Prostate gland (tissue), 2 donors: ENCODE measurements at places on chromosomes 1 and 21.
A peak's percentile ranks its signal among the peaks of the same experiment; 100 is the strongest.

- no peak for DNase-seq
These were observed 166.6 kb downstream of the DYRK1A start for GRCh38 chr21:37532868-37533780.

DNA sequence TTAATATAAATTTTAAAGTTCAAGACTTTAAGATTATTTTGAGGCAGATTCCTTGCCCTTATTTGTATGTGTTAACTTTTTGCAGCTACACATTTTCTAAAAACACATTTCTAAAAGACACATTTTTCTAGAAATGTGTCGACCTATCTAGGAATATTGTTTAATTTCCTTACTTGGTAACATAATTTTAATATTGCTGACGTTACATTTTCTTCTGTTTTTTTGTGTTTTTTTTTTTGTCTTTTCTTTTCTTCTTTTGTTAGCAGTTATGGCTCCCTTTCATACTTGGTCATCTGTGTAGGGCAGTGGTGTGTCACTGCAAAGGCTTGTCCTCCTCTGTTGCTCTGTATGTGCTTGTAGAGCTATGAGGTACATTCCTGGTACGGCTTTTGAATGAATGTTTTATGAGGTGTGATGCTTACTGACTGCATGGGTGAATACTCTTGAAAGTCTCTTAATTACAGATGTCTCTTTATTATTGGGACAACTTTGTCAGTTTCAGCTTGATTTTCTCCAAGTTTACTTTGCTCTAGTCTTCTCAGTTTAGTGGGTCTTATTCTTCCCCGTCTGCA is 30.1 kb downstream of the LRRC8D start:
- DNase-seq = no peak

DNA sequence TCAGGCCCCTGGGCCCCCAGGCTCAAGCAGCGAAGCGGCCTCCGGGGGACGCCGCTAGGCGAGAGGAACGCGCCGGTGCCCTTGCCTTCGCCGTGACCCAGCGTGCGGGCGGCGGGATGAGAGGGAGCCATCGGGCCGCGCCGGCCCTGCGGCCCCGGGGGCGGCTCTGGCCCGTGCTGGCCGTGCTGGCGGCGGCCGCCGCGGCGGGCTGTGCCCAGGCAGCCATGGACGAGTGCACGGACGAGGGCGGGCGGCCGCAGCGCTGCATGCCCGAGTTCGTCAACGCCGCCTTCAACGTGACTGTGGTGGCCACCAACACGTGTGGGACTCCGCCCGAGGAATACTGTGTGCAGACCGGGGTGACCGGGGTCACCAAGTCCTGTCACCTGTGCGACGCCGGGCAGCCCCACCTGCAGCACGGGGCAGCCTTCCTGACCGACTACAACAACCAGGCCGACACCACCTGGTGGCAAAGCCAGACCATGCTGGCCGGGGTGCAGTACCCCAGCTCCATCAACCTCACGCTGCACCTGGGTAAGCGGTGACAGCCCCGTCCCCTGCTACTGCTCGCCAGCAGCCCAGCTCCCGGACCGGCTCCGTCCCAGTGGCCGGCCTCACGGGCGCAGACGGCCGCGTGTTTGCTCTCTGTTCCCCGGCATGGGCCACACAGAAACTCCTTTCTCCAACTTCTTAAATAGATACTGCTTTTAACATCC is 539 bp downstream of the LAMC1 start:
- DNase-seq = peak; percentile 86

DNA sequence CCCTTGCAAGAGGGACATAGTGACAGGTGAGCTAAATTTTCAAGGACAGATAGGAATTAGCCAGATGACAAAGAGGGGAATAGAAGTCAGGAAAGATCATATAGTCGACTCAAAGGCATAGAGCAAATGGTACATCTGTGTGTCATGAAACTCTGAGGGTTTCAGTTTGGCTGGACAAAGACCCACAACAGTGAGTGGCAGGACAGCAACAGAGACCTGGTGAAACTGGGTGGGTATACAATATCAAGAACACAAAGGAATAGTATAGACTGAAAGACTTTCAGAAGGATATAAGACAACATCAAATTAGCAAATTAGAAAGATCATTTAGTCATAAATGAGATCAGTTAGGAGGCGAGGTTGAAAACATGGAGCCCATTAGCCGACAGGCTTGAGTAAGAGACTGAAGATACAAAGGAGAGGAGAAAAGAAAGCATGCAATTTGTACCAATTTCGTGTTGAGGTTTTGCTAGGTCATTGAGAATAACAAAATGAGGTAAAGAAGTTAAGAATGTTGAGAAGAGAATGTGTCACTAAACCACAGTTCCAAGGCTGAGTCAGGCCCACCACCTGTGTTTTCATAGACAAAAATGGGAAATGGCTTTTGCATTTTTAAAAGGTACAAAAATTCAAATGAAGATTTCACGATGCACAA is 213.8 kb downstream of the HHIPL2 start:
- no peak for DNase-seq

DNA sequence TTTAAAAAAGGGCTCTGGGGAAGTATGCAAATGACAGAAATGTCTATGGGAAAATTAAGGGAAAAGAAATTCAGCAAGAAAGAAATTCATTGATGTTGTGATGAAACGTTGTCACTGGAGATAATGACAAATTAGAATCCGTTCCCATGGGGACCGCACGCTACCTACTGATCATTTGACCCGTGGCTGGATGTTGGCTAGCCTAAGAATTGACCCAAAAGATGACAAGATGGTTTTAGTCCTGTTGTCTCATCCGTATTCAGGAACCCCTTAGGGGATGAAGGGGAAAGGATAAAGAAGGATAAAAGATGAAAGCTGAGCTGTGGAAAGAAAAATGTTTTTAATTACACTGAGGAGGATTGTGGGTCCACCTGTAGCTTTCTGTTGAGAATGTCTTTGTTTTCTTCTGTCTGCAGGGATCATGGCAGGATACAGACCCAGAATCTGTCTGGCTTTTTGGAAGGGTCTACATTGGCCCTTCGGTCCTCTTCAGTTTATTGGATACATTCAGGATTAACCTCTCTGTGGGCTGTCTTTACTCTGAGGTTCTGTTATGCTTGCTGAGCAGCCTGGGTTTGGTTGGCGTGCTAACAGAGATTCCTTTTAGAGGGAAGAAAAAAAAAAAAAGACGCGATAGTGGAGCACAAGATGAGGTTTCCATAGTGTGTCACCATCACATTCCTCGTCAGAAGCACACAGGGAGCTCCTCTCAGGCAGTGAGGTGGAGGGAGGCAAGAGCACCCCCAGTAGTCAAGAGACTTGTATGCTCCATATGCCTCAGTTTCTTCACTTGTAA is 106.2 kb downstream of the CACHD1 start:
- no peak for DNase-seq

GRCh38 chr1:24149866-24150233 is 6.9 kb upstream of the IL22RA1 start:
- no peak for DNase-seq

DNA sequence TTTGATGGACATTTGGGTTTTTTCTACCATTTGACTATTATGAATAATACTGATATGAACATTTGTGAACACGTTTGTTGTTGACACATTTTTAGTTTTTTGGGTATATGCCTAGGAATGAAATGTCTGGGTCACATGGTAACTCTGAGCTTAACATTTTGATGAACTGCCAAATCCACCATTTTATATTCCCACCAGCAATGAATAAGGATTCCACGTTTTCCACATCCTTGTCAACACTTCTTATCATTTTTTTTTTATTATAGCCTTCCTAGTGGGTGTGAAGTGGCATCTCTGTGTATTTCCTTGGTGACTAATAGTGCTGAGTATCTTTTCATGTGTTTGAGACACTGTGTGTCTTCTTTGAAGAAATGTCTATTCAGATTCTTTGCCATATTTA is 67.6 kb downstream of the RASAL2 start:
- DNase-seq = no peak

DNA sequence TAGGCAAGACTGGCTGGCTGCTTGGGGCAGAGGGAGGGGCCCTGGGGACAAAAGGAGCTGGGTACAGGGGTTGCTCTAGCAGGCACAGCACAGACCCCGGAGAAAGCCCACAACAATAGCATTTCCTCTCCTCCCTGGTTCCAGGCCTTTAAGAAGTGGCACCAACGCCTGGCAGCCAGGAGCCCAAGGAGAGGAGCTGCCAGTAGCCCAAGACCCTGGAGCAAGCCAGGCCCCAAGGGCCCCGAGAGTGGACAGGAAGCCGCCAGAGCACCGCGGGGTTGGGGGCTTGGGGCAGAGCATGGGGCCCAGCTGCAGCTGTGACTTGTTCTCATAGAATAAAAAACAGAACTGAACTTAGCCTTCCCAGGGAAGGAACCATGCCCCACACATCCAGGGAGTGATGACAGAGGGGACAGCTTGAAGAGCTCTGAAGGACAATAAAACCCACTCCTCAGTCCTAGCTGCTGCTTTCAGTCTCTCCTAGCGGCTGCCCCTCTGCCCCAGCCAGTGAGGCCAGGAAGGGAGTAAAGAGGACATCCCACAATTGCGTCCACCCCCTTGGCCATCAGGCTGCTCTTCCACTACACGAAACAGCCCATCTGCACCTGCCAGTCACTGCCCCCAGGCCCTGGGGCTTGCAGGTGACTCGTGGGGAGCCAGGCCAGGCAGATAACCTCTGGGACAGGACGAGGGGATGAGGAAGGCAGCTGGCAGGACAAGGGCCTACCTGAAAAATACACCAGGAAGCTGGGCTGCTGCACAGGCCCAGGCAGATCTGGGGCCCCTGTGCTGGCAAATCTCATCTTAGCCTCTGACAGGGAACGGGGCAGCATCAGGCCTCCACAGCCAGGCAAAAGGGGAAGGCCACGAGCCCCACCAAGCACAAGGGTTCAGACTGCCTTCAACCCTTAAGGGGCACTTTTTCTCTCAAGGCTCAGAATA is 16.4 kb downstream of the MTHFR start:
- no peak for DNase-seq

- DNase-seq = no peak
These were observed 325.6 kb downstream of the NEGR1 start for GRCh38 chr1:71956613-71957285.

DNA sequence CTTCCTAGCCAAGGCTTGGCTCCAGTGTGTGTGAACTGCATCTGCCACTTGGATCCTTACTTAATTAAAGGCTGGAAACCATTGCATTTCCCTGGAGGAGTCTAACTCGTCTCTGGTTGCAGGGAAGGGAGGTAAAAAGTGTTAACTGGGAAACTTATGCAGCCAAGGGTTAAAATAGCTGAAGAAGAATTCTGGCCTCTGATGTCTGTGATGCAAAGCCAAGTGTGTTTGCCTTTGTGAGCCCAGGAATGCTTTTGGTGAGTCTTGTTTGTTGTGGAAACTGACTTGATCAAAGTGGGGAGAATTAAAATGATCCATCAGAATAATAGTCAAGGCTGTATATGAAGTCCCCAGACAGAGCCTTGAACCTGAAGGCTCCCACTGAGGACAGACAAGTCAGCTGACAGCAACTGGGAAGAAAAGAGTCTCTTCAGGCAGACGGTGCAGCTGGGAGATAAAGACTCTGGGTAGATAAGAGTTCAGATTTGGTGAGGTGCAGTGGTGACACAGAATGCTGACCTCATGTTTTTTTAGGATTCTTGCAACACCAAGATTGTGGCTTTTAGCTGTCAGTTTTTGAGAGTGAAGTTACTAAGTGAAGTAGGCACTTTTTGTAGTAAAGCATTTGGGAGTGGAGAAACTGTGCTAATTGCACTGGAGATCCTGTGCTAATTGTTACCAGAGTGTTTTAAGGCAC is 59.5 kb upstream of the WLS start:
- no peak for DNase-seq

- DNase-seq = peak; percentile 73
These were observed at the start of gene METTL25B for GRCh38 chr1:156727926-156728598. Gene METTL25B, plus strand, starts transcription at chr1:156728469. Its CDS starts 636 bp downstream, at chr1:156729105.

- DNase-seq = no peak
These were observed 70.0 kb downstream of the SCCPDH start for GRCh38 chr1:246794048-246794827.

- no peak for DNase-seq
These were observed 241.6 kb downstream of the BACH1 start for GRCh38 chr21:29540289-29540688.

- no peak for DNase-seq
These were observed 77.9 kb upstream of the EDEM3 start for GRCh38 chr1:184832517-184832916.

- no peak for DNase-seq
These were observed 30.5 kb downstream of the NTNG1 start for GRCh38 chr1:107171333-107171732.

- DNase-seq = no peak
These were observed 40.5 kb upstream of the RALGPS2 start for GRCh38 chr1:178684542-178685000.

GRCh38 chr1:172674831-172675613 is 16.1 kb downstream of the FASLG start:
- no peak for DNase-seq

GRCh38 chr1:175434283-175434860 is 241.8 kb upstream of the KIAA0040 start:
- DNase-seq = no peak

DNA sequence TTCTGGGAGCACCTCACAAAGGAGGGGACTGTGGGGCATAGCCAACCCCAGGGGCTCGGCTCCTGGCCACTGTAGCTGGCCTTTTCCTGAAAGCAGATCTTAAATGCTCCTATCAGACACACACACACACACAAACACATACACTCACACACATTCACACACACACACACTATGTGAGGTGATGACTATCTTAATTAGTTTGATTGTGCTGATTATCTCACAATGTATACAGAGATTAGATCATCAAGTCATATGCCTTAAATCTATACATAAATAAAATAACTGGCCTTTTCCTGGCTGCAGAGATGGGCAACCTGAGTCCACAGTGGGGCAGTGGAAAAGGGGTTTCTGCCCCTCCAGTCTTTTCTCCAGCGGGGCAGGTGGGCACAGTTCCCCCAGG is 27.1 kb downstream of the LGR6 start:
- DNase-seq = no peak

DNA sequence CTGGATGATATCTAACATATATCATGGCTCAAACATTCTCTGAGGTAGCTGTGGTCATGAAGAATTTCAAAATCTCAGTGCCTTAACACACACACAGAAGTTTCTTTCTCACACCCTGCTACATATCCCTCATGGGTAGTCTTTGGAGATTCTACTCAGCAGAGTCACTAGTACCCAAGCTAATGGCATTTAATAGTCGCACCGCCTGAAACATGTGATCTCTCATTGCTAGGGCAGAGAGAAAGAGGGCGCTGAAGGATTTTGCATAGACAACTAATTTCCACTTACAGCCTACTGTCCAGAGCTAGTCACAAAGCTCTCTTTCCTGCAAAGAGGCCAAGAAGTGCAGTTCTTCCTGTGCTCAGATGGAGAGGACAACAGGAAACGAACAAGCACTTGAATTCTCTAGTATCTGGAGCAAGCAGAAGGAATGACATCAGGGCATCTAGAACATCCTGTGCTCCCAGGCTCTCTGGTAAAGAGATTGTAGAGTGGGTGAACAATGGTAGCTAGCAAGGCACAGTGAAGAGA is 183.4 kb upstream of the PTBP2 start:
- no peak for DNase-seq
